Pons (tissue), 1 donor: ENCODE measurements at places on chromosomes 16 and 17.

DNA sequence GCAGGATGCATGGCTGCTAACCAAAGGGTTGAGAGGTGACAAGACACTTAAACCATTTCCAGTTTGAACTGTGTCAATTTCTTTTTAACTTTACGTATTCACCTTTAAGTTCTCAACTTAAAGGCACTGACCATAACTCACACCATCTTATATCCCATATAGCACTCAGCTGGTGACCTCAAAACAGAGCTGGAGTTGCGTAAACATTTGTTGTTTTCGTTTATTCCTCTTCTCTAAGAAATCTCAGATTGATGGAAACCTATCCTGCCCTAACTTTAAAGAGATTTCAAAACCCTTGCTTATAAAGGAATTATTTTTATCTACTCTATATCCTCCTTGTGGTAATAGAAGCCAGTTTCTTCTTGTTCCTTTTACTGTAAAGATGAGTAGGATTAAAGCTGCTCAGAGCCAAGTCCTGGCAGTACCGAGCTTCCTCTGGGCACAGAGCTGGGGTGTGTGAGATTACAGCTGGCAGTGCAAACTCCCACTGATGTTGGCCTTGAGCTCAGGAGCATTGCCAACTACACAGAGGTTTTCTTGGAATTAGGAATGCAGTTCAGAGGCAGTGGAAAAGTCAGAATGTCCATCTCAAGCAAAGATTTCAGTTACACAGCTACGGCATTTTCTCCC lies 1.3 kb downstream of the KCTD2 start:
- DNase-seq: peak; percentile 66

- no peak for DNase-seq
These were observed 79.9 kb downstream of the LITAF start for GRCh38 chr16:11506741-11507305.

DNA sequence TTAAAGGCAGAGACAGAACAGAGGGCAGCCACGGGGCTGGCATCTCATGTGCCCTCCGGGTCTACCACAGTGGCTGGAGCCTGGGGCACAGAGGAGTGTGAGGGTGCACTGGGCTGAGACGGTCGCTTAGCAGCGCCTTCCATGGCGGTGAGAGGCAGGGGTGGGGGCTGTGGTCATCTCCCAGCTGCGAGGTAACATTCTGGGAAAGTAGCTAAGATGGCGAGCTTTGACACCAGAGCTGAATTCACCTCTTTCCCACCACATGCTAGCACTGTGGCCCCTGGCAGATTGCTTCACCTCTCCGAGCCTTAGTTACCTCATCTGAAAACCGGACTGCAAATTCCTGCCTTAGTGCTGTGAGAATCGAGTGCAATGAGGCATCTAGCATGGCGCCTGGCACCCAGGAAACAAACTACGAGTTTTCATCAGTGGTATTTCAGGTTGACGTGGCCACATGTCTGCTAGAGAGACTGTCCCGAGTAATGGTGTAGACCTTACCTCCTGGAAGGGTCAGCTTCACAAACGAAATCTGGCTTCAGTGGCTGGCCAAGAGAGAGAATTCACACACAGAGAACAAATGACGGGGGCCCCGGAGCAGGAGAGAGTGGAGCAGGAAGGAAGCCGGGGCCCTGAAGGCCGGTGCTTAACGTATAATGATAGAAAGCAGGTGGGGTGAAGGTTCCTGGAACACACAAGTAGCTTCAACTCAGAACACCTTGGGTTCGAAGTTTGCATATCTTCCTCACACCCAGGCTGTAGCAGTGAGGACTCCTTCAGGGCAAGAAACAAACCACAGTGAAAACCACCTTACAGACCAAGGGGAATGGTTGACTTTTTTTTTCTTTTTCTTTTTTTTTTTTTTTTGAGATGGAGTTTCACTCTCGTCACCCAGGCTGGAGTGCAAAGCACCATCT lies 63.9 kb upstream of the RPH3AL start:
- no peak for DNase-seq

- DNase-seq: peak; percentile 53
These were observed 1.2 kb upstream of the PFN1 start for GRCh38 chr17:4949321-4950074.

- no peak for DNase-seq
These were observed 27.5 kb downstream of the KCNJ16 start for GRCh38 chr17:70102531-70102930.

- DNase-seq: no peak
These were observed 26.3 kb downstream of the WSB1 start for GRCh38 chr17:27320222-27320560.

DNA sequence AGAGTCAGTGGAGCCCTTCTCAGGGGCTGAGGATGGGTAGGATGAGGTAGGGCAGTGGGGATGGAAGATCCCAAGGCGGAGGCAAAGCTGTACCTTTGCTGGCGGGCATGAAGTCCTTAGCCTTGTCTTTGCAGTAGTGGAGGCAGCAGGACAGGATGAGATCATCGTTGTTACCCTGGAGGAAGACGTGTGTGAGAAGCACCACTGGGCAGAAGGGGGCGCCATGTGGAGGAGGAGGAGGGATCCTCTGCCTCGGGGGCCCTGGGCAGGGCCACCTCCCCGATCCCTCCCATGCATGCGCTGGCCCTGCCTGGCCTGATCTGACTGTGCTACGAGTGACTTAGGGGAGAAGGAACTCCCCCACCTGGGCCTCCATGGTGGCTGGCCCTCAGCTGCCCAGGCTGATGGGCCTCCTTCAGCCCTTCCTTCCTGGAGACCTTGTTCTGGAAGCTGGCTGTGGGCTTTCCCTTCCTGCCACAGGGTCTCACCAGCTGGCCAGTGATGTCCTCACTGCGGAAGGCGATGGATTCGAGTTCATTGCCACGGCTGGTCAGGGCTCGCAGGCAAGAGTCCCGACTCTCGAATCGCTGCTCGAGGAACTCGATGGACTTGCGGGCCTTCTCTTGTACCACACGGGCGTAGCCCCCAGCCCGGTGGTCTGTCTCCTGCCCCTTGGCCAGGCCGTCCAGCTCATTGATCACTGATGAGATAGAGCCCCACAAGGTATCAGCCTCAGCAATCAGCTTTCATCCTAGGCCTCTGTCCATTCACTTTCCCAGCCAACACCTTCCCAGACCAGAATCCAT lies 10.3 kb downstream of the HIC1 start:
- no peak for DNase-seq

DNA sequence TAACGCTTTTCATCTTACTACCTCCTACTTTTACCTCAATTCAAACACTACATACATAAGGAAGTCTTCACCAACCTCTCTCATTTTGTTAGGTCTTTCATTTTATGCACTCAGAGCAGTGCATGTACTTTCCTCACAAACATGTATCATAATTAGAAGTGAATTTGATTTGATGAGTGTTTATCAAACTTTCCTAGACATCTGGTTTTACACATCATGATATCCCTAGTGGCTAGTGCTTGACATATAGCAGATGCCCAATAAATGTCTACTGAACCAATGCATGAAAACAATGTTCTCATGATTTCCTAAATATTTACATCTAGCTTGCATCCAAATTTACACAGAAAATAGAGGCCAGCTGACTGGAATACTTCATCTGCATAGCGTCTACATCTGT lies 323.4 kb upstream of the KIF2B start:
- DNase-seq: no peak

GRCh38 chr17:43094129-43094835 lies 30.9 kb downstream of the BRCA1 start:
- no peak for DNase-seq

DNA sequence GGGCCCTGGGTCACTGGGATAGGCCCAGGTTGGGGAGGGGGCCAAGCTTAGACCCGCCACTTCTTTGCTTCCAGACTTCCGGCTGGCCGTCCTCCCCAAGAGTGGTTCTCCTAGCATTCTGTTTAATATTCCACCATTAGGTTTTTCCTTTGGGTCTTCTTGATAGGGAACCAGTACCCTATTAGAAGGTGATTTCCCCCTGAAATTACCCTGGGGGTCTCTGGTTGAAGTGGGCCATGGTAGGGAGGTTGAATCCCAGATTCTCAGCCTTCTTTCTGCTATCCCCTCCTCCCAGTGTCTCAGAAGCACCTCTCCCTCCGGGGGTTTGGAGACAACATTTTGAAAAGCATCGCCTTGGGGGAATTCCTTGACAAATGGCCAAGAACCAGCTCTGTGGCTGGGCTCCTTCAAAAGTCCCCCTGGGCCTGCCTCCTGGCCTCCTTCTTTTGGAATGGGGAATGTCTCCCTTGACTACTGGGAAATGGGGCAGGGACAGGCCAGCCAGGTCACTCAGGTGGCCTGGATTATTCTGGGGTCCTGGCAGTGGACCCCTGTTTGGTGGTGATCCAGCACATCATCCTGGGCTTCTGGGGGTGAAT lies 5.7 kb downstream of the LASP1 start:
- DNase-seq: no peak

GRCh38 chr17:49106321-49107210 lies 26.0 kb upstream of the B4GALNT2 start:
- no peak for DNase-seq

- no peak for DNase-seq
These were observed 191.6 kb downstream of the WWOX start for GRCh38 chr16:78290872-78291591.
